ENCODE measurements at places on chromosomes 16 and 17. TPM values are rescaled to one million over a fixed set of nuclear protein-coding genes. Genes with fewer than 3 reads are reported as not detected.

The EIF3C gene
- 832 TPM for total RNA-seq

The ARL4D gene
- 100 TPM for total RNA-seq

The AIPL1 gene
- total RNA-seq = 0.76 TPM

The ADPRM gene
- total RNA-seq = 7.9 TPM

The GAS7 gene
- total RNA-seq = 2.0 TPM

The FBXL20 gene
- total RNA-seq = 31.0 TPM

The SDK2 gene
- total RNA-seq = 12.3 TPM

The NRN1L gene
- total RNA-seq = 1.0 TPM

The GLIS2 gene
- 16.5 TPM for total RNA-seq

The ABCA3 gene
- total RNA-seq = 110 TPM

GRCh38 chr16:23679986-23680336 is 1.3 kb downstream of the PLK1 start:
- no peak for DNase-seq
- H3K4me3 ChIP-seq = peak overlapping the region; percentile 84
- no peaks in the 10 kb centered on the region for H3K36me3 ChIP-seq
- peaks cover 6% of the 10 kb centered on the region for H3K4me1 ChIP-seq

DNA sequence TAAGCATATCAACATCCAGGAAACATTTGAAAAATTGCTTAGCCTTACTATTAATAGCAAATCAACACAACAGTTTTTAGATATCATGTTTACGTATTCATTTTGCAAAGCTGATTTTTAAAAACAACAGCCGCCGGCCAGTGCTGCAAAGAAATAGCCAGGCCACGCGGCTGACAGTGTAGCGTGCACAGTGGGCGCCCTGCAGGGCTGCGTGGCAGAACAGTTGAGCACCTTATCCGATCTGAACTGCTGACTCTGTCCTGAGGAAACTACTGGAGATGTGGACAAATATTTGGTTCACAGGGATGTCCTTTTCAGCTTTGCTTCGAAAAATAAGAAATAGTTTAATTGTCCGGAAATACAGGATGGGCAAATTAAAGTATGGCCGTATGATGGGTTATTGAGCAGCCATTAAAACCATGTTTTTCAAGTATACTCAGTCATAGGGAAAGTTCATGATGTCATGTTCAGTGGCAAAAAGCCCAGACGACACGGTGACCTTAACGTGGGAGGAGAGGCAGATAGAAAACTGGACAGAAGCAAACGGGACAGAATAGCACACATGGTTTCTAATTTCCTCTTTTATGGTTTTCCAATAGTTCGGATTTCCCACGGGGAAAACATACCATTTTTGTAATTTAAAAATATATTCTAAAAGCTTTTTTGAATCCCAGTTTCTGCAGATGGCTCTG is 52.4 kb upstream of the ENDOV start:
- no peaks in the 10 kb centered on the region for H3K36me3 ChIP-seq
- no peak for DNase-seq
- no peak overlapping the region for H3K27ac ChIP-seq

DNA sequence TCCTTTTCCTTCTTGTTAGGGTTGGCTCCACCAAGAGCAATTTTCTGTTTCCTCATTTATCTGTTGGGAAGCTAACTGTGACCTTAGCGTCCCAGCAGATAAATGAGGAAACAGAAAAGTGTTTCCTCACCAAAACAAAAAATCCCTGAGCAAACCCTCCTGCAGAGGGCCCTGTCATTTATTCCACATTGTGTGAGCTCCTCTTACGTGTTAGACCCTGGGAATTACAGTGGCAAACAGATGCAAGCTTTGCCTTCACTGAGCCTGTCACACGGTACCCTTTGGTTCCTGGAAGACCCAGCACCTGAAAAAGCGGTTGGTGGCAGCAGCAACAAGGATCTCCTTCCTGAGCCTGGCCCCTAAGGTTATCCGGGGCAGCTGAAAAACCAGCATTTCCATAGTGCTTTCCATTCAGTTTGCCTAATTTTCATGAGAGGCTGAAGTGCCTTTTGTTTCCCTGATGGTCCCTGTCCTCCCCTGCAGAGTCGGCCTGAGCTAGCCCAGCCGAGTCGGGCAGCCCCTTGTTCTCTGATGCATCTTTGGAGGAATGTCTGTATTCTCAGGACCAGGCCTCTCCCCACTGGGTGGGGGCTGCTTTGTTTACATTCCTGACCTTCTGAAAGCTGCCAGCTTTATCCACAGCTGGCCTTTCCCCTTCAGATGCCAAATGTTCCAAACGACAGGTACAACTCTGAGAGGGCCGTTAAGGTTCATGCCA is 34.7 kb downstream of the YPEL2 start:
- H3K27ac ChIP-seq = peak overlapping the region; percentile 79
- peak; percentile 28 for DNase-seq
- no peaks in the 10 kb centered on the region for H3K36me3 ChIP-seq

DNA sequence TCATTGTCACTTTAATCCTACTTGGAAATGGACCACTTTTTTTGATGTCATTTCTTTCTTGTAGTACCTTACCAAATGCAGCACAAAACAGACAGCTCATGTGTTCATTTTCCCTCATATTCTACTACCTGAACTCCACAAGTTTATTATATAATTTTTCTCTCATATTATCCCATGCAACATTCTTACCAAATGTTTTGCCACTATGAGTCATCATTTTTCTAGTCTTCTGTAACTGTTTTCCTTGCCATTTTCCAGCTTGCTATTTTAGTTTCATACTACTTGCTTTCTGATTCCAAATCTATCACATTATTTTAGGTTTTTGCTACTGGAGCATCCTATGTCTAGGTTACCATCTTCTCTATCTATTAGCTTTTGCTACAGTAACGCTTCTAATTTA is 332.7 kb downstream of the ZFHX3 start:
- H3K4me1 ChIP-seq = no peaks in the 10 kb centered on the region
- H3K4me3 ChIP-seq = no peak overlapping the region
- H3K27ac ChIP-seq = no peak overlapping the region
- H3K27me3 ChIP-seq = no peaks in the 10 kb centered on the region
- peaks cover 15% of the 10 kb centered on the region for H3K36me3 ChIP-seq
- no peak for DNase-seq

DNA sequence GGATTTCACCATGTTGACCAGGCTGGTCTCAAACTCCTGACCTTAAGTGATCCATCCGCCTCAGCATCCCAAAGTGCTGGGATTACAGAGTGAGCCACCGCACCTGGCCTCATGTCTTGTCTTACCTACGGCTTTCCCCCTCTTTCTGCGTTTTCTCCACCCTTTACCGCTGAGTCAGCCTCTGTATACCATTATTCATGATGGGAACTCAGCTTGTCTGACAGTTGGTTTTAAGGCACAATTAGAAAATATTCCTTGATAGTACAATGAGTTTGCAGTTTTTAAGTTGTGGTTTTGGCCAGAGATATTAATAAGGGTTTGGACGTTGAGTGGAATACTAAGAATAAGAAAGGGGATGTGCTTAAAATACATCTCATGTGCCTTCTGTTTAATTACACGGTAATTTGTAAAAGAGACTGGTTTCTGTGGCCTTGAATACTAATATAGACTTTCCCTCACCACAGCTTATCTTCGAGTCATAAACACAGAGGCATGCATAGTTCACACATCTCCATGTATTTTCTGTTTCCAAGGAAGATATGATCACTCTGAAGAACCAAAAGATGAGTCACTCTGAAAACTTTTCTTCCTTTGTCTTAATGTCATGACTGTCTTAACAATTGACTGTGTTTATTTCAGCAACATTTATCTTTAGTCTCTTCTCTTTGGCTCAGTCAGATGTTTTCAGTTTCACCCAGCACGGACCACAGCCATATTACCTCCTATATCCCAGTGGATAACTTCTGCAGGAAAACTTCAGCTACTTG is 54.4 kb downstream of the PITPNC1 start:
- DNase-seq = no peak
- H3K27ac ChIP-seq = no peak overlapping the region
- no peaks in the 10 kb centered on the region for H3K36me3 ChIP-seq
- peaks cover 4% of the 10 kb centered on the region for H3K27me3 ChIP-seq

DNA sequence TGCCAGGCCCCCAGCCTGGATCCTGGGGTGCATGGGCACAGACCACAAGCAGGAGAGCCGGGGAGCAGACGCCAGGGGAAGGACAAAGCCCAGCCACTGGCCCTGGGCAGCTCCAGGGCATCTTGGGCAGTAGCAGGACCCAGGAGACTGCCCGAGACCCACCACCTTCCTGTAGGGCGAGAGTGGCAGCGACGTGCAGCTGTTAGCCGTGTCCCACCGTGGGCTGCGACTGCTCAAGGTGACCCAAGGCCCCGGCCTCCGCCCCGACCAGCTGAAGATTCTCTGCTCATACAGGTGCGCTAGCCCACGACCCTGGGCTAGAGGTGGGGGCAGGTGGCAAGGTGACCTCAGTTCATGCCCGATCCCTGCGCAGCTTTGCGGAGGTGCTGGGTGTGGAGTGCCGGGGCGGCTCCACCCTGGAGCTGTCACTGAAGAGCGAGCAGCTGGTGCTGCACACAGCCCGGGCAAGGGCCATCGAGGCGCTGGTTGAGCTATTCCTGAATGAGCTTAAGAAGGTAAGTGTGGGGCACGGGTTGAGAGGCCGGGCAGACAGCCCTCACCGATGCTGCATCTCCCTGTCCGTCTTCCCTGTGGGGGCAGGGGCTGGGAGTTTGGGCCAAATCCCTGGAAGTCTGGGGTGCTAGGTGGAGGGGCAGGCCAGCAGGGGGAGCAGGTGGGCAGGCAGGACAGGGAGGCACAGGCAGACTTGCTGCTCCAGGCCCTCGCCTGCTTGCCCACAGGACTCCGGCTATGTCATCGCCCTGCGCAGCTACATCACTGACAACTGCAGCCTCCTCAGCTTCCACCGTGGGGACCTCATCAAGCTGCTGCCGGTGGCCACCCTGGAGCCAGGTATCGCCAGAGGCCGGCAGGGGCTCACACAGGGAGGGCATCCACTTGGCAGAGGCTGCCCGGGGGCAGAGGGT is 13.5 kb upstream of the SMIM5 start:
- H3K4me1 ChIP-seq = no peaks in the 10 kb centered on the region
- H3K4me3 ChIP-seq = no peak overlapping the region
- H3K27me3 ChIP-seq = peaks cover 4% of the 10 kb centered on the region
- no peaks in the 10 kb centered on the region for H3K36me3 ChIP-seq
- H3K27ac ChIP-seq = no peak overlapping the region

GRCh38 chr17:77380395-77381184 is 239.8 kb downstream of the SEC14L1 start:
- no peaks in the 10 kb centered on the region for H3K36me3 ChIP-seq
- H3K4me1 ChIP-seq = peaks cover 49% of the 10 kb centered on the region
- peaks cover 11% of the 10 kb centered on the region for H3K27me3 ChIP-seq
- H3K27ac ChIP-seq = no peak overlapping the region
- DNase-seq = no peak
- H3K4me3 ChIP-seq = peak overlapping the region; percentile 32

DNA sequence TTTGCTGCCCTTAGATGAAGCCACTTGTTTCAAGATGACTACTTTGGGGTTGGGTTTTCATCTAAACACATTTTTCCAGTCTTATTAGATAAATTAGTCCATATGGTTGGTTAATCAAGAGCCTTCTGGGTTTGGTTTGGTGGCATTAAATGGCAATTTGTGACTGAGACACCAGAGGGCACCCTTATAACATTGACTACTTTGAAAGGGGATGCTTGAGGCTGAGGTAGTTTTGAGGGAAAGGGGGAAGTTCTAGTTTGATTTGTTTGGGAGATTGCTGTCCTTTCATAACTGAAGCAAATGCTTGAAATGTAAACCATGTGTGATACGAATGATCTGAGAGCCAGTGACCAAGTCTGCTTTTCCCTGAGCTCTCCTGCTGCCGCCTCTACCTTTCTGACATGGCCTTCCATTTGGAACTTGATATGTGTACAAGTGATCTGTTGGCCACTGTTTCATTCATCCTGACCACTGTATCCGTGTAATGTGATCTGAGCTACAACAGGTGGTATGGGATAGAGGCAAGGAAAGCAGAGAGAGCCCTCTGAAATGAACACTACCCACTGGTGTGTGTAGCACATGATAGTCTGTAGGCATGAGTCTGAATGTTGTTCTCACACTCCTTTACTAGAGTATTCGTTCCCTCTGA is 5.8 kb upstream of the RARA start:
- H3K36me3 ChIP-seq = no peaks in the 10 kb centered on the region
- no peak overlapping the region for H3K4me3 ChIP-seq
- H3K27me3 ChIP-seq = no peaks in the 10 kb centered on the region
- H3K27ac ChIP-seq = no peak overlapping the region
- peaks cover 15% of the 10 kb centered on the region for H3K4me1 ChIP-seq
- DNase-seq = no peak

DNA sequence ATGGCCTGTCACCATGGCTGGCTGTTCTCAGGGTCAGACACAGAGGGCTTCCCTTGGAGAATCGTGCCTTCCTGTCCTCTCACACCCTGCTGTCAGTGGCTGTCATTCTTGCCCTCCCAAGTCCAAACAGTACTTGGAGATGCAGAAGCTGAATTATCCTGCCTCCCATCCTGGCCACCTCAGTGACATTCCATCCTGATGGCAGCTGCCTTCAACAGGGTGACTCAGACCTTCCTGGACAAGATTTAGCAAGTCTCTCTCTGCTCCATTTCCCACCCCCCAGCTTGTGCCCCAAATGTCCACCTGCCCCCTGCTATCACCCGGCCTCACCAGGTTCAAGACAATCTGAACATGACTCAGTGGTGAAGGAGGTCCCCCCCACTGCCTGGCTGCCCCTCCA is 4.8 kb upstream of the KRT36 start:
- peaks cover 13% of the 10 kb centered on the region for H3K27me3 ChIP-seq
- H3K27ac ChIP-seq = no peak overlapping the region
- no peak overlapping the region for H3K4me3 ChIP-seq

DNA sequence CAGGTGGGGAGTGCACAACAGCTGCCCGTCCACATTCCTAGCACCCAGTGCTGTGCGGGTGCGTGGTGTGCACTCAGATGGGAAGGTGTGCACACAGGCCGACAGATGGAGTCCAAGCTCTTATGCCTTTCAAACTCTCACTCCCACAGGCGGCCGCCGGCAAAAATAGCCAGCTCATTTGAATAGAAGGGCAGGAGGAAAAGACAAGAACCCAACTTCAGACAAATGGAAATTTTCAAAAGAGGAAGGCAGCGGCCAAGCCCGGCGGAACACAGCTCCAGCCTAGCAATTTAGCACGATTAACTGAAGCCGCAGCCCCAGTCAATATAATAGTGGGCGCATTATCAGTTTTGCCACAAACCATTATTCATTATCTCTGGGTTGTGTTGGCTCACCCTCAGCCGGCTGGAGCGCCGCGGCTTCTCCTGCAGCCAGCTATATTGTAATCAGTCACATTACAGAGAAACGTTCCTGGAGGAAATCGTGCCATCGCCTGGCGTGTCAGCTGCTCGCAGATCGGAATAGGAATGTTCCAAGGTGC is 103.9 kb upstream of the SEC14L1 start:
- peak overlapping the region; percentile 78 for H3K27ac ChIP-seq
- peak; percentile 58 for DNase-seq
- H3K4me3 ChIP-seq = peak overlapping the region; percentile 71
- H3K36me3 ChIP-seq = peaks cover 2% of the 10 kb centered on the region

DNA sequence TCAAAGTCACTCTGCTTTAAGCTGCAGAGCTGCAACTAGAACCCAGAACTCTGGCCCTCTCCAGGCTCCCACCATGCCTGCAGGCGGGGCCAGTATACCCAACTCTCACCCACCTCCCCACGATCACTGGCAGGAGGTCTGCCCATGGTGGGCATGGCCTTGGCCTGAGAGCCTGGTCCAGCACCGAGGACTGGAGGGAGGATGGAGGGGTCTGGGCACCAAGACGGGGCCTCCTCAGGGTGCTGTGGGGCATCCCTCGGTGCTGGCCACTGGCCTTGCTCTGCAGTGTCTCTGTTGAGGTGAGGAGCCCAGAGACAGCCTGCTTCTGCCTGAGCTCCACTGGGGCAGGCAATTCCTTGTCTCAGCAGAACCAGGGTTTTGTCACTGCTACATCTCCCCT is 1.5 kb upstream of the KRT16 start:
- no peaks in the 10 kb centered on the region for H3K36me3 ChIP-seq
- H3K27ac ChIP-seq = no peak overlapping the region
- no peak for DNase-seq

Data from glutamatergic neuron (in vitro differentiated cells).